Mucosa of gallbladder (tissue), 1 donor: ENCODE measurements at places on chromosomes 6 and 20.

GRCh38 chr6:16007146-16007545 is 121.7 kb upstream of the MYLIP start:
- DNase-seq: no peak

DNA sequence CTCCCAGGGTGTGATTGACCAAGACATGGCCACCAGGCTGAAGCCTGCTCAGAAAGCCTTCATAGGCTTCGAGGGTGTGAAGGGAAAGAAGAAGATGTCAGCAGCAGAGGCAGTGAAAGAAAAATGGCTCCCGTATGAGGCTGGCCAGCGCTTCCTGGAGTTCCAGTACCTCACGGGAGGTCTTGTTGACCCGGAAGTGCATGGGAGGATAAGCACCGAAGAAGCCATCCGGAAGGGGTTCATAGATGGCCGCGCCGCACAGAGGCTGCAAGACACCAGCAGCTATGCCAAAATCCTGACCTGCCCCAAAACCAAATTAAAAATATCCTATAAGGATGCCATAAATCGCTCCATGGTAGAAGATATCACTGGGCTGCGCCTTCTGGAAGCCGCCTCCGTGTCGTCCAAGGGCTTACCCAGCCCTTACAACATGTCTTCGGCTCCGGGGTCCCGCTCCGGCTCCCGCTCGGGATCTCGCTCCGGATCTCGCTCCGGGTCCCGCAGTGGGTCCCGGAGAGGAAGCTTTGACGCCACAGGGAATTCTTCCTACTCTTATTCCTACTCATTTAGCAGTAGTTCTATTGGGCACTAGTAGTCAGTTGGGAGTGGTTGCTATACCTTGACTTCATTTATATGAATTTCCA is 4.6 kb upstream of the SNRNP48 start:
- DNase-seq: no peak

DNA sequence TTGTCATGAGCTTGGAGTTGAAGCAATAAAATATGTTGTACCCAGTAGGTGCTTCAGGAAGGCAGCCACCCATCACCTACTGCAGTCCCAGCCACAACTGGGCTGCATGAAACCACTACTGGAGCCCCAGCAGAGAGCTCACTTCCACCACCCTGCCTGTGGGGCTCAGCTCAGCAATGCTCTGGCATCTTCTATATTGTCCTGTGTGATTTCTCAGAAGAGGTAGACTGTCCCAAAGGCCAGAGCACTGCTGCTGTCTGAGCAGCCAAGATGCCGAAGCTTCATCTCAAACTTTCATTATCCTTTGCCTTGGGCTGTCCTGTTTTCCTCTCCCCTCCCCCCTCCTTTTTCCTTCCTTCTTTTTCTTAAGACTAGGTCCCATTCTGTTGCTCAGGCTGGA is 126.9 kb downstream of the DHX35 start:
- DNase-seq: no peak

DNA sequence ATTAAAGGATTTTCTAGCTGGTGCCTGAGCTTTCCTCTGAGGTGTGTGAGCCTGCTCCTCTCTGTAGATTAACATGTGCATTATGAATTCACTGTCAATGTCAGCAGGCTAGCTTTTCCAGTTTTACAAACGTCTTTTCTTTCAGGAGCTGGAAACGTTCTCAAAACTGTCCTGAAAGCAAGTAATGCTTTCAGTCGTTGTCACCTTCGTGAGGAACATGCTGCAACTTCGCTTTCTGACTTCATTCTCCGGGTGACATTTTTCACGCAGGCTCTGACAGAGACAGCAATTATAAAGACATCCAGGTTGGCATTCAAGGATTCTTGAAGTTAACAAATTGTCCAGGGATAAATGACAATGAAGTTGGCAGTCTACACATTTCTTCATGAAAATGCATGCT is 671.5 kb downstream of the DHX35 start:
- no peak for DNase-seq
